ENCODE measurements at places on chromosomes 2 and 18.

DNA sequence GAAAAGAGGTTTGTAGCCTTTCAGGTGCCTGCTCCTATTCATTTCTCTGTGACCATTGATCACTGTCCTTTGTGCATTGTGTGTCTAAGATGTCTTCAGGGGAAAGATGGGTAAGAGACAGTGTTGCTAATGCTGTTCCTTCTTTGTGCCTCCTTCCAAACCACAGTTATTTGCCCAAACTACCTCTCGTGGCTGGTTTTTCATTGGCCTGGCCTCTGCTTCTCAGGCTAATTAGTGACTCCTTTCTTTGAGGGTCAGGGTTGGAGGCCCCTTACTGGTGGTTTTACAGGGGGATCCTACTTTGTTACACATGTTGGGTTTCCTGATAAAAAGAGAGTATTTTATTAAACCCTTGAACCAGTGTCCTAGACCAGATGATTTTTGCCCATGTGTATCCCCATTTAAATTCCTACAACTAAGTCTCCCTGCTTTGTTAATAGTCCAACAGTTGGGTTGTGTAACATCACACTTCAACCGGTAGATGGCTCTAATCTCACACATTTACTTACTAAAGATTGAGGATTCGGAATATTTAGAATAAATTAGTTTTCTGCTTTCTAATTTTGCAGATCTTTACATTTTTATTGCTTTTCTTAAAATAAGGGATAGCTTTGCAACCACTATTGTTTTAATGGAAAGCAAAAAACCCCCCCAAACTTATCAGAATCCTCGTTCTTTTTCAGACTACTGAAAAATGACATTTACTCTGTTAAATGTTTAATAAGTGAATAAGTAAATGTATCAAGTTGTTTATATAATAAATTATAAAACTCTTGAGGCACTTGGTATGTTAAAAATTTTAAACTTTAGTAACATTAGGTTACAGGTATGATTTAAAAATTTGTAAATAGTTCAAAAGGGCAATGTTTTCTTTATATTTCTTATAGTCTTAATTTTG, 2.4 kb downstream of the MARS2 start:
- no peak for DNase-seq

- no peak for DNase-seq
Observed at GRCh38 chr18:62881509-62882016, 166.2 kb downstream of the PHLPP1 start.

- DNase-seq: no peak
Observed at GRCh38 chr18:46609048-46609447, 48.0 kb downstream of the LOXHD1 start.

DNA sequence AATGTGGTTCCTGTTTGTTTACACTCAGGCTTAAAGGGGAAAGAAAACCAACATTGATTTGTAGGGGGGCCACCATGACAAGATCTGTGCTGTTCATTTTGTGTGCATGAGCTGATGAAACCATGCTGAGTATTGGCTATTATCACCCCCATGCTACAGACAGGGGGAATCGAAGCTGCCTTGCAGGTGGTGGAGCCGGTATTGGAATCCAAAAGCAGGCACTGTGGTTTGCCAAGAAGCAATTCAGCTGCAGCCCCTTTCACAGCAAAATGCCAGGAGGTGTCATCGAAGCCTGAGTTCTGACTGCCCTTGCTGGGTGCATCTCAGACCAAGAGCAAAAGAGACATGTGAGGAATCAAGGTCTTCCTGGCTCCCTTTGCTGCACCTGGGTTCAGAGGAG, 221.9 kb downstream of the UXS1 start:
- no peak for DNase-seq

- DNase-seq: no peak
Observed at GRCh38 chr2:119520696-119521432, 3.4 kb downstream of the SCTR start.

GRCh38 chr2:24831221-24832072, 38.2 kb downstream of the CENPO start:
- DNase-seq: no peak

DNA sequence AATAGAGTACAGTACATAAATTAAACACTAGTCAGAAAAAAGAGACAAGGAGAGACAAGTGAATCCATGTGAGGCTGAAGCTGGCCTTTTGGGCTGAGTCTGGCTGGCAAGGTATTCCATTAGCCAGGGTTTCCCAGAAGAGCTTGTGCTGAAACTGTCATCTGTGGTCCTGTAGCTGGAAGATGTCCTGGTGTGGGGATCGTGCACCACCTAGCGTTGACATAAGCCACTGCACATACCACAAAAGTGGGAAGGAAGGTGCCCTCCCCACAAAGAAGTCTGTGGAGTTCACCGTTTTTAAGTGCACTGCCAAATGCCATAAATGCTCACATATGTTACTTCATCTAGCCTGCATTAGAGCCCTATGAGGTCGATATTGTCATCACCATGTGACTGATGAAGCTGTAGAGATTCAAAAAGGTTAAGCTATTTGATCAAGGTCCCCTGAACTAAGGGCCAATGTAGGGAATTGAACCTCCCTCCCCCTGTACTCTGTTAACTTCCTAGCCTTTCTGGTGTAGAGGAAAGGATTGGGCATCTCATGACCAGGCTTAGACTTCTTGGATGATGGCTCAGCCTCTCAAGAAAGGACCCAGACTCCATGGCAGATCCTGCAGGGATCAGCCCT, 31.9 kb upstream of the GALNT14 start:
- peak; percentile 12 for DNase-seq

GRCh38 chr2:122710049-122710448, 954.6 kb downstream of the TSN start:
- no peak for DNase-seq

DNA sequence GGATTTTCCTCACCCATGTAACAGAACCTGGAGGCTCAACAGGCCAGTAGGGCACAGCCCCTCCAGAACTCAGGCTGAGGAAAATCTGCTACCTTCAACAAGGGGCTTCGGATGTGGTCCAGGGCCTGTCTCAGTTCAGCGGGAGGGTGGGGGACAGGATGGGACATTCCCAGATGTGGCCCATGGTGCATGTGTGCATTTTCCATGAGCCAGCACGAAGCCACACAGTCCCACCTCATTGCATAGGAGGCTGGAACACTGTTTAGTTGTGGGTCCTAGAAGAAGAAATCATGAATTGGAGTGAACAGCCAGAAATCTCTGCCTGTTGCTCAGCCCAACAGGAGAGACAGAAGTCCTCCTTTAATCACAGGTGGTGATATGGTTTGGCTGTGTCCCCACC, 469.6 kb upstream of the MYT1L start:
- no peak for DNase-seq

DNA sequence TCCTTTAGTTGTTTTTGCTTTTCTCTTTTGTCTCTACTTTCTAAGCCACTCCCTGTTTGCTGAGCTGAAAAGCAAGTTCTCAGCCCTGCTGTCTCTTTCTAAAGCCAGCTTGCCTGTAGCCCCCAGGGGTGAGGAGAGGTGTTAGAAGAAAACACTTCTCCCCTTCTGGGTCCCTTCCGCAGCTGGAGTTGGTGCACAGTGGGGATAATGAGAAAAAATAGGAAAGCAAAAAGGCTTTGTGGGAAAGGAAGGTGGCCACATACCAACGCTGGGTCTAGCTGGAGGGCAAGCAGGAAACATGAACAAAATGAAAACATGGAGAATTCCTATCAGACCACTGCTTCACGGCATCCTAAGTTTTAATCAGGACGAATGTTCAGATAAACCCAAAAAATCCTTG, 15.5 kb upstream of the SLC20A1 start:
- DNase-seq: no peak

DNA sequence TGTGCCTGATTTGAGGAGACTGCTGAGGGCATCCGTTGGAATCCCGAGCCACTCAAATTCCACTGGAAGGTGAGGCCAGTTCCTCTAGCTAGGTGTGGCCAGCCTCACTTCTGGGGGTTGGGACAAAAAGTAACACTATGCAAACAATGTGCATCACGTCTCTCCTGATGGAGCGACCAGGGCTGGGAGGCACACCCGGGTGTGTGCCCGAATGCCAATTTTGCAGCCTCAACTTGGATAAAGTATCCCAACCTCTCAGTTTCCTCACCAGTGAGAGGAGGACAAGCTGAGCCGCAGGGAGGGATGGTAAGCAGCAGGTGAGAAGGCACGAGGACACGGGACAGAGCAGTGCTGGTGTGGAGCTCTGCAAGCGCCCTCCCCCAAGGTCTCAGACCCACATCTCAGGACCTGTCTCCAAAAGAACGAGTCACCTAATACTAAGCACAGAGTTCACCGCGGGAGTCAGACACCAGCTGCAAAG, 218.3 kb downstream of the HAUS1 start:
- no peak for DNase-seq

DNA sequence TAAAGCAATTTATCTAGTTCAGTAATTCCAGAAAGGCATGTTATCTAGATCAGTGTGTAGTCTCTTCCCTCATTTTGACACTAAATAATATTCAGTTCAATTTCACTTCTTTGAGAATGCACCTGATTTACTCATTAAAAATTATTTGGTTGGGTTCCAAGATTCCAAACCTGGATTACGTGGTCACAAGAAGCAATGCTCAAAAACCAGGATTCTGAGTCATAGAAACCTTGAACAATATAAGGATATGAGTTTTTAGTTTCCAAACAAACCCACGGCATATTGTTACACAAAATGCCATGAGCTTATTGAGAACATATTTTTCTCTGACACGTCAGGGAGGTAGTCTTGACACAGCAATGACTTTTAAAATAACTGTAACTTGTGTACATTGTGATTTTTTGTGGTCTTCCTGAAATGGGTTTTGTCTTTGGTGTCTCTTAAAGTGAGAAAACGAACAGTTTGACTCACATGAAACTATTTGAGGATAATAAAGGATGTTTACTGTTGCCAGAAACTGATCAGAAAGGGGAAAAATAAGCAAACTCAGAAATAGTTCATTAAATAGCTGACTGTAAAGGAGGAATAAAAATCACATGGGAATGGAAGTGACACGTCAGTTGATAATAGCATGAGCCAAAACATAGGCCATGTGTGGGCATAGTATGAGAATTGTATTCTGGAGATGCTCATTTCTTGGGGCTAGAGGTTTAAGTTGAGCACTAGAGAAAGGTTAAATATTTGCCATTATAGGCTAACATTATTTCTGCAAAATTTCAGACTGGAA, 617.7 kb upstream of the CDH2 start:
- no peak for DNase-seq

- DNase-seq: no peak
Observed at GRCh38 chr2:119424284-119425118, 7.2 kb upstream of the TMEM37 start.

DNA sequence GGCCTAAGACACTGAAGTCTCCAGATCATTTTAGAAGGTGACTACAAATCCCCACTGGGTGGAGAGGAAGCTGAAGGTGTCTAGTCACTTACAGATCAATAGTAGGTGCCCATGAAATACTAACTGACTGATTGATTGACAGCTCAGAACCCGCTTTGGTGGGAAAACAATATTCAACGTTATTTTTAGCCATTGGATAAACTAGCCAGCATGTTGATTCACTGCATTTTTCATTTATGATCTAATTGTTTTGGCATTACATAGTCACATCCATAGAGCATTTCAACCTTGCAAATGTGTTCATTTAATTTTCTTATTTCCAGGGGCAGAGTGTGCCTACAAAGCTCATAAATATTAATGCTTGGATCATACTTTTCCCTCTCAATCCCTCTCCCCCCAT, 162.3 kb downstream of the MREG start:
- no peak for DNase-seq

DNA sequence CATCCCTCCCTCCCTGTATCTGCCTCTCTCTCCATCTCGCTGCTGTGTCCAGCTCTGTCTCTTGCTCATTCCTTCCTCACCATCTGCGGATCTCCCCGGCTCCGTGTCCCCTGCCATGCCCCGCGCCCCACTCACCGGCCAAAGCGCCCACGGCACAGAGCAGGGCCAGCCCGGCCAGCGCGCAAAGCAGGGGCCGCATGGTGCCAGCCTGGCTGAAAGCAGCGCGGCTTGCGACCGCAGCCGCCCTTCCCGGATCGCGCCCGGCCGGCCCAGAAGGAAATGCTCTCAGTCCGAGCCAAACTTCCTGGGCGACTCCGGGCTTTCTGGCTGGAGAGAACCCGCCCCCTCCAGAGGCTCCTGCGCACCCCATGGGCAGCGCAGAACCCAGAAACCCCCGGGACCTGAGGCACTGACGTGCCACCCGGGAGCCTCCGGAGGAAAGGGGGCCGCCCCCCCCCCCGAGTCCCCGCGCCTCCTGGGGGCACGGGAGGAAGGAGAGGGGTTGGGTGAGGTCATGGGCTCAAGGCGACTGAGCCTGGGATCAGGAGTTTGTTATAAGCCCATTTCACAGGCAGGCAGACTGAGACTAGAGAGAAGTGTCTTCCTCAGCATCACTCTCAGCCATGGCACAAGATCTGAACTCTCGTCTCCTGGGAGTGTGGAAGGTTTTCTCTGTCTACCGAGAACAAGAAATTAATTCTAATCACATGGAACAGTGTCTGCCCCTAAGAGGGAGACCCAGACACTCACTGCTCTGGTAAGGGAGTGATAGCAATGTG, 45.2 kb upstream of the RAB6C start:
- no peak for DNase-seq

DNA sequence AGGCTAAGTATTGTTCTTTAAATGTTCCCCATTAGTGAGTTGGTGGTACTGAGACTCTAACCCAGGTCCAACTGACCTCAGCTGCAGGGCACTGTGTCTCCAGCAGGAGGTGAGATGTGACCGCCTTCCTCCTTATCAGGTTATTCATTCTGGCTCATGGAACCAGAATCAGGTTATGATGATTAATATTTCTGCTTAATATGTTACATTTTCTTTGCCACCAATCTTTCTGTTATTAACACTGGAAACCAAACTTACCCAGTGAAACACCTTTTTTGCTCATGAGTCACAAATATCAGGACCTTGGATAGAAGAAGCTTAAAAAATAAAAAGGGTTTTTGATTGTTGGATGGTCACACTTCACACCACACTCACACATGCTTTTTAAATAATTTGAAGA, 85.4 kb downstream of the DPP4 start:
- no peak for DNase-seq

GRCh38 chr2:26507088-26507487, 29.2 kb upstream of the OTOF start:
- no peak for DNase-seq

GRCh38 chr2:217683106-217683870, 319.5 kb downstream of the TNS1 start:
- DNase-seq: no peak

DNA sequence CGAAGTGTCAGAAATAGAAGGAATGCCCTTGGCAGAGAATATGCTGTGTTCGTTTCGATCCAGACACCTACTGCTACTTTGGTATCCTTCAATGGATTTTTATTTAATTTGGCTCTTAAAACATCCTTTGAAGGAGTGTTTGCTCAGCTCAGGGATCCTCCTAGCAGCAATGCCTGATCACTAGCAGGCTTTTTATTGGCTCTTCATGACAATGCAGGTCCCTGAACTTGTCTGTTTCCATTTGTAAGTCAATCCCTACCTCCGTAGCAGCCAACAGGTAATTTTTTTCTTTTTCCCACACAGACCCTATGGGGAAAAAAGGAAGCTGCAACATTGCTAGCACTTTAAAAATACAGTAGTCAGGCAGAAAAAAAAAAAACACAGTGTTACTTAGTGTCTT, 366.2 kb upstream of the LRRTM1 start:
- DNase-seq: no peak
